GM20000 (cell line): ENCODE measurements at places on chromosomes 5 and 9.

DNA sequence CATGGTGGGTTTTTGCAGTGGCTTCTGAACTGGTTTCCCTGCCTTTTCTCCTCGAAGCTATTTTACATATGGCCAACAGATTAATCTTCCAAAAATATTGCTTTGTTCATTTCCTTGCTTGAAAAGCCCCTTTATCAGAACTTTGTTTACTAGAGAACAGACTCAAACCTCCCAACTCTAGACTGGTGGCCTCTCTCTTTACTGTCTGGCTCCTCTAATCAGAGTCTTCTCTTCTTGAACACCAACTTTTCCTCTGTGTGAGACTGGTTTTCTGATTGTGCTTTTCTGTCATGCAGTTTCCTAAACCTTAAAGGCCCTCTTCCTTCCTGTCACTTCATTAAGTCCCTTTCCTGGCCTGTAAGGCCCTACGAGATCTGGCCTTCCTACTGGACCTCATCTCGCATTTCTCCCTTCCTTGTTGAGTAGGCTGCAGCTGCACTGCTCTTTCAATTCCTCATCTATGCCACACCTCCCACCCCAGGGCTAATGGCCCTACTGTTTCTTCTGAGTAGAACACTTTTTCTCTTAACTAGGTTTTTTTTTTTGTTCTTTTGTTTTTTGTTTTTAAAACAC is 5.7 kb downstream of the C9orf43 start:
- DNase-seq: peak; percentile 78

GRCh38 chr9:114465417-114465816 is 39.9 kb downstream of the WHRN start:
- DNase-seq: no peak

- DNase-seq: no peak
These were observed 202.6 kb downstream of the TSSK1B start for GRCh38 chr5:113232221-113232620.

DNA sequence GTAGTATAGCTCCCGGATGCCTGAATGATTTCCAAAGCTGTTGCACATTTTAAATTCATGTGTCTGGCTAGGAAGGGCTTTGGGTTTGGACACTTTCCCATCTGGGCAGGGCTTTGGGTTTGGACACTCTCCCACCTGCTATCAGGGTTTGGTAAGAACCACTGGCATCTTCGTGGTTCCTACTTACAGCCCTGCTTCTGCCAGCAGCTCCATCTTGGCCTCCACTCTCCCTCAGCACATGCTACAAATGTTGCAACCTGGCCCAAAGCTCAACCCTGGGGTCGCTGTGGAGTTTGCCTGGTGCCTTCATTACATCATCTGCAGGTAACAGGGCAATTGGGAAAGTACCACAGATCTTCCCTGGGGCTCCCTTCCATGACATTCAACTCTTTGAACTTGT is 3.5 kb downstream of the TMCO6 start:
- DNase-seq: no peak

- DNase-seq: no peak
These were observed 12.4 kb upstream of the MAML1 start for GRCh38 chr5:179720222-179720621.

GRCh38 chr9:137951107-137951506 is 73.5 kb downstream of the CACNA1B start:
- DNase-seq: no peak
